ENCODE measurements at places on chromosomes 1 and 21. TPM values are rescaled to one million over a fixed set of nuclear protein-coding genes. Genes with fewer than 3 reads are reported as not detected.

HMCN1 gene
- 0.42 TPM for total RNA-seq

DNA sequence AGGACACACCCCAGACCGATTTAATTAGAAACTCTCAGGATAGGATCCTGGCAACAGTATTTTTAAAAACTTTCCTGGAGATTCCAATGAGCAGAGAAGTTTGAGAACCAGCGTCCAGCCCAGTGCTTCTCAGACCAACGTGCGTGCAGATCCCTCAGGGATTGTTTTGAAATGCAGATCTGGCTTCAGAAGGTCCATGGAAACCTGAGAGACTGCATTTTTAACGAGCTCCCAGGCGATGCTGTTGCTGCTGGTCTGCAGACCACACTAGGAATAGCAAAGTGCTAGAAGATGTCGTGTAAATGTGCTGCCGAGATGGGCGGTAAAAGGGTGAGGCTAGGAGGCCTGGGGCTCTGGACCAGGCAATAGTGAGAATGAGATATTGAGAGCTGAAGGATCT lies 18.4 kb upstream of the CASQ1 start:
- H3K27me3 ChIP-seq = no peaks in the 10 kb centered on the region
- H3K36me3 ChIP-seq = no peaks in the 10 kb centered on the region
- DNase-seq = no peak
- H3K4me3 ChIP-seq = no peak overlapping the region
- no peaks in the 10 kb centered on the region for H3K4me1 ChIP-seq
- H3K27ac ChIP-seq = no peak overlapping the region

DNA sequence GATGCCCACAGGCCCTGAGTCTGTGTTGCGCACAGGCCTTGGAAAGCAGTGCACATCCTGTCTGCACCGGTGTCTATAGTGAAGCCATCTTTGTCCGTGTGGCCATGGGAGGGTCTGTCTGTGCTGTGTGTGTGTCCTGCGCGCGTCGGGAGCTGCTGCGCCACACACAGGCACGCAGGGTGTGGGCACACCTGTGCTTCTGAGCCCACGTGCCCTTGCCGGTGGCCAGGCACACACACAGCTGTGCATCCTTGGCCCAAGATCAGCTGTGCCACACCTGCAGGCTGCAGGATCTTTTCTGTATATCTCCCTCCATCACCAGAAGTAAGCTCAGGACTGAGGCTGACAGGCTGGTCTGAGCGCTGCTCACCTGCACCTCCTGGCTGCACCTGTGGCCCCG lies 3.2 kb upstream of the SAMD11 start:
- peak; percentile 42 for DNase-seq
- no peak overlapping the region for H3K4me3 ChIP-seq
- no peaks in the 10 kb centered on the region for H3K27me3 ChIP-seq
- no peaks in the 10 kb centered on the region for H3K4me1 ChIP-seq
- H3K27ac ChIP-seq = no peak overlapping the region

- H3K4me1 ChIP-seq = no peaks in the 10 kb centered on the region
- no peak overlapping the region for H3K4me3 ChIP-seq
- no peaks in the 10 kb centered on the region for H3K36me3 ChIP-seq
- H3K27ac ChIP-seq = no peak overlapping the region
Observed at GRCh38 chr21:41600116-41600515, 92.2 kb upstream of the TMPRSS2 start.

GRCh38 chr21:37555672-37556261 lies 189.2 kb downstream of the DYRK1A start:
- H3K4me1 ChIP-seq = no peaks in the 10 kb centered on the region
- no peaks in the 10 kb centered on the region for H3K36me3 ChIP-seq
- no peak overlapping the region for H3K27ac ChIP-seq
- no peak overlapping the region for H3K4me3 ChIP-seq

DNA sequence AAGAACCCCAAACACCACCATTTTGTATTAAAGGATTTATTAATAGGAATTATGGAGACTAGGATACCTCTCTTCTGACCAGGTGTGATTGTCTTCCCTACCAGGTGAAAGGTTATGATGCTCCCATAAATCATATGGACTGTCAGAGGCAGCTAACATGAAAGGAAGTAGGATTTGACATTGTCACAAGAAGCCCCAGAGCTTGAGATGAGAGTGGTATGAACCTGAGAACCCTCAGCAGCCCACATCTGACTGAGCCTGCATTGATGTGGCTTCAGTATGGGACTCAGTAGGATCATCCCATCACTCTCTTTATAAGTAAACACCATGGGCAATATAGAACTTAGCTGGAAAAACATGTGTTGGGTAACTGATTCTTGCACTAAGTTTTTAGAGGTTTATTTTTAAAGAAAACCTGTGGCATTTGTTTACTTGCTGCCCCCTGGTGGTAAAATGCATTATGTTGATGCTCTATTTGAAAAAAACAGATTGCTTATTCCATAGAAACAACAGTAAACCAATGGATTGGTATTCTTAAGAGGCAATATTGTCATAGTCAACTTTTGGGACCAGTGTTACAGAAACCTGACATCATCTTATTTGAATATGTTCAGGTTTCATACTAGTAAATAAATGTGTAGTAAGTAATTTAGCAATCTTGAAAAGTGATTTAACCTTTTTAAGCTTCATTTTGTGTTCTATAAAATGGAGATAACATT lies 16.6 kb upstream of the CACYBP start:
- H3K27me3 ChIP-seq = no peaks in the 10 kb centered on the region
- H3K36me3 ChIP-seq = no peaks in the 10 kb centered on the region
- H3K27ac ChIP-seq = no peak overlapping the region
- no peaks in the 10 kb centered on the region for H3K4me1 ChIP-seq
- no peak for DNase-seq

FCRL4 gene
- total RNA-seq = not detected

DNA sequence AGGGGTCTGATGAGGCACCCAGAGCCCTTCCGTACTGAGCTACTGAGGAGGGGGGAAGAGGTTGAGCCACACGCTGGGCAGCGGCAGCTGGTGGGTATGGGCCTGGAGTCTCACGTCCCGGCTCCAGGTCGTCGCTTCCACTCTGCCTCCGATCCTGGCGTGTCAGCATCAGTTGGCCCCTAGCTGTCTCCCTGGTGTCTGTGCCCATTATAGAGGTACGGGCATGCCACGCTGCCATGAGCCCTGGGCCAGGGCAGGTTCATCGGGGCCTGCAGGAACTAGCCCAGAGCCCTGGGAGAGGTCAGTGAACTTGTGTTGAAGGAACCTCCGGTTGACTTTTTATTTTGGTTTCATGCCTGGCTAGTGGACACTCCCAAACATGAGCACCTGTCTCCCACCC lies 18.2 kb downstream of the COQ8A start:
- no peaks in the 10 kb centered on the region for H3K27me3 ChIP-seq
- peaks cover 8% of the 10 kb centered on the region for H3K36me3 ChIP-seq
- H3K27ac ChIP-seq = no peak overlapping the region
- H3K4me3 ChIP-seq = no peak overlapping the region
- DNase-seq = no peak

- H3K4me1 ChIP-seq = peaks cover 6% of the 10 kb centered on the region
- no peak overlapping the region for H3K27ac ChIP-seq
- H3K27me3 ChIP-seq = no peaks in the 10 kb centered on the region
Observed at GRCh38 chr1:45924736-45925135, 121.3 kb downstream of the MAST2 start.

GRCh38 chr1:203692565-203693470 lies 66.2 kb downstream of the ATP2B4 start:
- peaks cover 12% of the 10 kb centered on the region for H3K4me1 ChIP-seq
- no peaks in the 10 kb centered on the region for H3K36me3 ChIP-seq
- H3K4me3 ChIP-seq = no peak overlapping the region

- H3K4me1 ChIP-seq = no peaks in the 10 kb centered on the region
- no peak overlapping the region for H3K4me3 ChIP-seq
- no peak for DNase-seq
- H3K27me3 ChIP-seq = no peaks in the 10 kb centered on the region
- no peaks in the 10 kb centered on the region for H3K36me3 ChIP-seq
Observed at GRCh38 chr1:96967311-96967710, 245.7 kb downstream of the PTBP2 start.

TENT5C gene
- 21.5 TPM for total RNA-seq

MATN1 gene
- not detected for total RNA-seq

SELENOF gene
- 98.5 TPM for total RNA-seq

DNA sequence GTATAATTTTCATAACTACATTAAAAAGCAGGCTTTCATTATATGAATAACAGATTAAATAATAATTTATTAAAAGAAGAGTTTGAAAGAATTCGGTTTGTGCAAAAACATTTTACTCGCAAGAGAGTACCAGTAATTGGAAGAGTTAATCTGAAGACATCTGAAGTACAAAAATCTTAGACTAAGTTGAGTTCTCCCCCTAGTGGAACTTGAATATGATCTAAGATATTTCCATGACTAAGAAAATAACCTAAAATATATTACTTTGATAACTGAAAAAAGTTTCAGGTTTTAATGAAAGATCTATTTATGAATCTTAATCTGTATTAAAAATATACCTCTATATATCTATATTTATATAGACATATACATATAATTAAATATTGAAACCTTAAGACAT lies 112.5 kb upstream of the GFI1 start:
- H3K4me3 ChIP-seq = no peak overlapping the region
- H3K36me3 ChIP-seq = no peaks in the 10 kb centered on the region
- H3K4me1 ChIP-seq = no peaks in the 10 kb centered on the region
- no peaks in the 10 kb centered on the region for H3K27me3 ChIP-seq
- H3K27ac ChIP-seq = no peak overlapping the region

TMEM222 gene
- 22.1 TPM for total RNA-seq
